Hematopoietic multipotent progenitor cell (in vitro differentiated cells): ENCODE measurements at places on chromosomes 12 and 14. TPM values are rescaled to one million over a fixed set of nuclear protein-coding genes. Genes with fewer than 3 reads are reported as not detected.

SPATS2 gene
- total RNA-seq = 11.0 TPM

GRCh38 chr14:23910101-23910875 lies 43.3 kb upstream of the DHRS4 start:
- DNase-seq = peak; percentile 52

GRCh38 chr12:15698377-15698871 lies 90.8 kb downstream of the EPS8 start:
- no peak for DNase-seq

DNA sequence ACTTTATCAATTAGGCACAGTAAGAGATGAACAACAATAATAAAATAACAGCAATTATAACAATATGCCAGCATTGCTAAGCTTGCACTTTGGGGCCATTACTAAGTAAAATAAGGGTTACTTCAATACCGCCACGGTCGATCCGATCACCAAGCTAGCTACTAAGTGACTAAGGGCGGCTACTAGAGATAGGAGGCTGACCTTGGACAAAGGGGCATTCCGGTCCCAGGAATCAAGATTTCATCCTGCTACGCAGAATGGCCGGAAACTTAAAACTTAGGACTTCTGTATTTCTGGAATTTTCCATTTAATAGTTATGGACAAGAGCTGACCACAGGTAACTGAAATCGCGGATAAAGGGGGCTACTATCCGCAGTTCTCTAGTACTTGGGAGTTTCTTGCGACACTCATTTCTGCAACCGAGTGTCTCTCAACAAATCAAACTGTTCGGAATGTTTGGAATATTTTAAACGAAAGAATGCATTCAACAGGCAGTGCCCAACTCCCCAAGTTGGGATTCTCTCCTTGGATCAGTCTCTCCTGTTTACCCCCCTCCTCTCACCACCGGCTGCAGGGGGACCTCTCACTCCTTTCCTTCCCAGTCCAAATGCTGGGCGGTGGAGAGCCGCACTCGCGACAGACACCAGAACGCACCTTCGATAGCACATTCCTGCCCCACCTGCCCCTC lies 650 bp downstream of the HEBP1 start:
- no peak for DNase-seq

DNA sequence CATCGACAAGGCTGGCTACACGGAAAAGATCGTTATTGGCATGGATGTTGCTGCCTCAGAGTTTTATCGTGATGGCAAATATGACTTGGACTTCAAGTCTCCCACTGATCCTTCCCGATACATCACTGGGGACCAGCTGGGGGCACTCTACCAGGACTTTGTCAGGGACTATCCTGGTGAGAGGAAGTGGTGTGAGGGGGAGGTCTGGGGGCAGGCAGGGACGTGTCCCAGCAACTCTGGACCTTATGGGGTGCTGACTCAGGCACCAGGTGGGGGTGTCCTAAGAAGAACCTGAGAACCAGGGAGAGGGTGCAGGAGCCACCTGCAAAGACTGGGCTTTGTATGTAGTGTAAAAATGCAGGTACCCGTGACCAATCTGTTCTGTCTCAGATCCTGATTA lies 5.2 kb downstream of the ENO2 start:
- DNase-seq = no peak

- no peak for DNase-seq
Measured at GRCh38 chr12:109476807-109477184, 304 bp downstream of the KCTD10 start.

HOXC13 gene
- total RNA-seq = not detected

TAS2R20 gene
- total RNA-seq = 2.4 TPM

THAP2 gene
- 1.6 TPM for total RNA-seq

- DNase-seq = no peak
Measured at GRCh38 chr12:45244561-45245343, 28.9 kb downstream of the ANO6 start.
